ENCODE measurements at places on chromosomes 12 and 14. TPM values are rescaled to one million over a fixed set of nuclear protein-coding genes. Genes with fewer than 3 reads are reported as not detected.

The KRT85 gene
- not detected for total RNA-seq

The IAPP gene
- total RNA-seq: not detected

The PPP1R1A gene
- total RNA-seq: not detected

The TAS2R31 gene
- 5.6 TPM for total RNA-seq

The DPPA3 gene
- not detected for total RNA-seq

The AACS gene
- total RNA-seq: 37.7 TPM

The HCAR3 gene
- total RNA-seq: 0.68 TPM

The SDSL gene
- 9.6 TPM for total RNA-seq

The ETNK1 gene
- total RNA-seq: 30.5 TPM

The BCL2L14 gene
- not detected for total RNA-seq

The SYNE3 gene
- total RNA-seq: 4.8 TPM

The ARPC3 gene
- 174 TPM for total RNA-seq

The FOXN4 gene
- not detected for total RNA-seq

The PLA2G1B gene
- total RNA-seq: not detected

The MGP gene
- not detected for total RNA-seq
